ENCODE measurements at places on chromosomes 4 and X.
A peak's percentile ranks its signal among the peaks of the same experiment; 100 is the strongest.

GRCh38 chrX:136814847-136815750, 34.4 kb upstream of the ARHGEF6 start:
- DNase-seq, result no peak

GRCh38 chrX:15194146-15194545, 75.7 kb downstream of the ASB9 start:
- DNase-seq, result no peak

- DNase-seq, result peak; percentile 62
Observed at GRCh38 chrX:53682885-53683555, 3.5 kb downstream of the HUWE1 start.

DNA sequence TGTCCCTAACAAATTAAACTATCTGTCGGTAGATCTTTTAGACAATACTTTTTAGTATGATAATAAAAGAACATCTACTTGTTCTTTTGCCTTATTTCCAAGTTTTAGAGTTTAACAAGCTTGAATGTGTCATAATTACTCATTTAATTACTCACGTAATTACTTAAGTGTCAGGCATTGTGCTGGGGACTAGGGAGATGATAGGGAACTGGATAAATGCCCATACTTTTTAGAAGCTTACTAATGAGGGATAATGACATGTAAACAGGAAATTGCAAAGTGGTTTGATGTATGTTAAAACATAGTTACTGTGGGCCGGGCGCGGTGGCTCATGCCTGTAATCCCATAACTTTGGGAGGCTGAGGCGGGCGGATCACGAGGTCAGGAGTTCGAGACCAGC, 158.3 kb downstream of the DMD start:
- DNase-seq, result no peak

GRCh38 chr4:55925241-55925640, 23.5 kb upstream of the CEP135 start:
- DNase-seq, result no peak
